ENCODE measurements at places on chromosomes 16 and 17. TPM values are rescaled to one million over a fixed set of nuclear protein-coding genes. Genes with fewer than 3 reads are reported as not detected.
A peak's percentile ranks its signal among the peaks of the same experiment; 100 is the strongest.

DNA sequence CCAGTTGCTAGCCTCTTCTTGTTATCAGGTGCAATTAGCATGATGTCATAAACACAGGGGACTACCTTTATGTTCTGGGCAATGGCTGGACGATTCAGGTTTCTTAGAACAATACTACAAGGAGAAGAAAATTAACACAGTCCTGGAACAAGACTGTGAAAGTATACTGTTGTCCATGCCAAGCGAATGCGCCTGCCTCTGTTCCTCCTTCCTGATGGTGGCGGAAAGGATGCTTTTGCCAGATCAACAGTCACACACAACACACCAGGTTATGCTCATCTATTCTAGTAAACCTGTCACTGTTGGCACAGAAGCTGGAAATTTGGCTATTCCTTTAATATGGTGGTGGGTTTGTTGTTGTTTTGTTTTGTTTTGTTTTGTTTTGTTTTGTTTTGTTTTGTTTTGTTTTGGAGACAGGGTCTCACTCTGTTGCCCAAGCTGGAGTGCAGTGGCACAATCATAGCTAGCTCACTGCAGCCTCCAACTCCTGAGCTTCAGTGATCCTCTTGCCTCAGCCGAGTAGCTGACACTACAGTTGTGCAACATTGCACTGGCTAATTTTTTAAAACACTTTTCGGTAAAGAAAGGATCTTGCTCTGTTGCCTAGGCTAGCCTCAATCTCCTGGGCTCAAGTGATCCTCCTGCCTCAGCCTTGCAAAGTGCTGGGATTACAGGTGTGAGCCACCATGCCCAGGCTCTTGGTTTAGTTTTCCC is 3.1 kb upstream of the CD300LD start:
- no peak for DNase-seq

GRCh38 chr16:57413733-57414132 is 9.2 kb downstream of the CCL17 start:
- no peak for DNase-seq

- DNase-seq: no peak
Measured at GRCh38 chr17:76408037-76408849, 23.8 kb downstream of the SPHK1 start.

- DNase-seq: no peak
Measured at GRCh38 chr17:82384730-82385481, 13.3 kb downstream of the UTS2R start.

GRCh38 chr17:43212641-43213490 is 1.2 kb downstream of the TMEM106A start:
- DNase-seq: no peak

- no peak for DNase-seq
Measured at GRCh38 chr16:66025751-66026150, 340.7 kb upstream of the CDH5 start.

- no peak for DNase-seq
Measured at GRCh38 chr17:73359987-73360410, 48.2 kb upstream of the CDC42EP4 start.

DNA sequence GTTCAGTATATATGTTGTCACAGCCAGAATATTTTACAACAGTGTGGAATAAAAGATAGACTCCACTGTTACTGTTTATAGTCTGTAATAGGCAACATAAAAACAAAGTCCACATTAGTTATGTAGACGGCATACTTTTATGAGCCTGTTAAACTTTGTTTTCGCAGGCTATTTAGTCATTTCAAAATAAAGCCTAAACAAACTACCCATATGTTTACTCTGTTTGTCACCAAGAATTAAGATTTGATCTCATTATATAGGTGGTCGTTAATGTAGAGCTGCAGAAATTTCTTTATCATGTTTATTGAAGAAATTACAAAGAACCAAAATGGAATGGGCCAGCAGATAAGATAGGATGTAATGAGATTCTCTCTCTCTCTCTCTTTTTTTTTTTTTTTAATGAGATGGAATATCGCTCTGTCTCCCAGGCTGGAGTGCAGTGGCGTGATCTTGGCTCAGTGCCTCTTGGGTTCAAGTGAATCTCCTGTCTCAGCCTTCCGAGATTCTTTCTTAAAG is 943.8 kb upstream of the SOX9 start:
- no peak for DNase-seq

GRCh38 chr16:9797306-9797705 is 384.9 kb downstream of the GRIN2A start:
- no peak for DNase-seq

- DNase-seq: no peak
Measured at GRCh38 chr17:3846437-3847164, 555 bp upstream of the NCBP3 start.

DNA sequence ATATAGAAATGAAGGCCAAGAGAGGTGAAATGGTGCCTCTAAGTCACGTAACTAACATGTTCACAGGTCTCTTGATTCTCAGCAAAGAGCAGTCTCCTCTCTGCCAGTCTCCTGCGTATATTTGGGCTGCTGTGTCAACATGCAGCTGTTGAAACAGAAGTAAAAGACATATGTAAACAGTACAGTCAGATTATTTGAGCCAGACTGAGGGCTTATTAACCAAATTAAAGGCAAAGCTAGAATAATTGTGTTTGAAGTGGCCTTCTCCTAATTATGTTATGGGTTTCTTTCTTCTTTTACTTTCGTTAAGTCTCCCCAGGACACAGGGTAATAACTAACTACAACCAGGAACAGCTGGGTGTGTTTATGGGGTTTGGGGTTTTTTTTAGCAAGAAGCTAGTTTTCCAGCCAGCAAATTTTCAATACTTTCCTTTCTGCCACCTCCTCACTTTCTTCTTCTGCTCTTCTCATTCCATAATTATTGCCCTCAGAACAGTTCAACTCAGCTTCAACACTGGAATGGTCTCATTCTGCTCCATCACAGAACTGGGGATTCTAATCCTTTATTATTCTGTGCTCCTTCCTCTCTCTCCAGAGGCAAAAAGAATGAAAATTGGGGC is 18.4 kb downstream of the G6PC1 start:
- DNase-seq: no peak

DNA sequence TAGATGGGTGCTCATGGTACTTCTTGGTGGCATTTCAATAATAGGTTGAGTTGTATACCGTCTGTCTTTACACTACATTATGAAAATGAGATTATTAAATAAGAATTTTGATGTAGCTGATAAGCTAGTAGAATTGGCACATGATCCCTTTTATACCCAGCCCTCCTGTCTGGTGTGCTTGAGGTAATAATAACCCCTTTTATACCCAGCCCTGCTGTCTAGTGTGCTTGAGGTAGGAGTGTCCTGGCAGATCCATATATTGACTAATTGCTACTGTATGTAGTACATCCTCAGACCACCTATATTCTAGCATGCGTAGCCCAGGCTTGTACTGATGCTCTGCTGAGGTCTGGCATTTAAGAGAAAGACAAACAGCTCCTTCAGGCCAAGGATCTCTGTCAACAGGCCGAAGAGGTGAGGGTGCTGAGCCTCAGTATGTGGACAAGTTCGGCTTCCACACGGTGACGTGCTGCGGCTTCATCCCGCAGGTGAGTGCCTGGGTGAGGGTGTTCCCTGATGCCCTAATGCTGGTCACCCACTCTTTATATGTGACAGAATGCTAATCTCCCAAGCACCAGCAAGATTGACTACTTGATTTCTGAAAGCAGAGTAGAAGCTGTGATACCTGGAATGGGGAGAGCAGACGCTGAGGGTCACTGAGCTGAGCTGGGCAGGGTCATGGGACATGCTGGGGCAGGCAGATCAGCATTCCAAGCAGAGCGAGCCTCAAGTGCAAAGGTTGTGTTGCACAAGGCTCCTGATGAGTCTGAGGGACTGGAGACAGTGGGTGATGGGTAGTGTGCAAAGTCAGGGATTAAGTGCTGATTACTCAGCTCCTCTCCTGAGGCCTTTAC is 5.7 kb downstream of the FN3K start:
- DNase-seq: no peak

- no peak for DNase-seq
Measured at GRCh38 chr16:3508736-3509135, 7.9 kb downstream of the CLUAP1 start.

DNA sequence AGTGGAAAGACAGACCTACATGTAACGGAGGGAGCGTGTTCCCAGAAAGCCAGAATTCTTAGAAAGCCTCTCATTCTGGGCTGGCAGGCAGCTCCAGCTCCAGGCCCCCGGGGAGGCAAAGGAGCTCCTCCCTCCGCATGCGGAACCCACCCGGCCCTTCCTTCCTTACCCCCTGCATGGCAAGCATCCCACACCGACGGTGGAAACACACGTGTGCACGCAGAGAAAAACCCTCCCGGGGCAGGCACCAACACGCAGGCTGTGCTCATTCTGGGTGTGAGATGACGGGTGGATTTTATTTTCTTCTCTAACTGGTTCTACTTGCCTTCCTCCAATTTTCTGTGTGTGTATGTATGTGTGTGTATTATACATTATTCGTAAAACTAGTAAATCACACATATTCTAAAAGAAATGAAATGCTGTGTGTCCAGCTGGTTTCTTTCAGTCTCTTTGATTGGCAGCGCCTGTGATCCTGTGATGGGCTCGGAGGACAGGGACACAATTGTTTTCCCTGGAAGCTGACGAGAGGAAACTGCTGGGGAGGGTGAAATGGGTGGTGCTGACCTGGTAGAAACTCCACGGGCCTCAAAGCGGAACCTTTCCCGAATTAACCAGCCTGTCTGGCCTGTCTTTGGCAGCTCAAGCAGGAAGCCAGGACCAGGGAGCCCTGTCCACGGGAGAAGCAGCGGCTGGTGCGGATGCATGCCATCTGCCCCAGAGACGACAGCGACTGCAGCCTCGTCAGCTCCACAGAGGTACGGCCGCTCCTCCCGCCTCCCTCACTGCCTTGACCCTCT is 22.2 kb downstream of the CARD14 start:
- DNase-seq: no peak

DNA sequence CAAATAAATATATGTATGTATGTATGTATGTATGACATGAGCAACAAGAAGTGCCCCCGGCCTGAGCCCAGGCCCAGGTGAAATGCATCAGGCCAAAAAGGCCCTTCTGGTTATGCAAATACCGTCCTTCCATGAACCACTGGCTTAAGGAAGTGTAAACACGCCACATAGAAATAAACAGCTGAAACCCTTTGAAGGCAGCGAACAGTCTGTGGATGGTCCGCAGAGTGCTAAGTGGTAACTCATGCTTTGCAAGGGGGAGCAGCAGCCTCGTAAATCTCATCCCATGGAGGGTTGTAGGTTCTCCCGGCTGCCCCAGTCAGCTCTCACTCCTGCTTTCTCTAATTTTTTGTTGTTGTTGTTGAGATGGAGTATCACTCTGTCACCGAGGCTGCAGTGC is 36.7 kb downstream of the COTL1 start:
- DNase-seq: no peak

DNA sequence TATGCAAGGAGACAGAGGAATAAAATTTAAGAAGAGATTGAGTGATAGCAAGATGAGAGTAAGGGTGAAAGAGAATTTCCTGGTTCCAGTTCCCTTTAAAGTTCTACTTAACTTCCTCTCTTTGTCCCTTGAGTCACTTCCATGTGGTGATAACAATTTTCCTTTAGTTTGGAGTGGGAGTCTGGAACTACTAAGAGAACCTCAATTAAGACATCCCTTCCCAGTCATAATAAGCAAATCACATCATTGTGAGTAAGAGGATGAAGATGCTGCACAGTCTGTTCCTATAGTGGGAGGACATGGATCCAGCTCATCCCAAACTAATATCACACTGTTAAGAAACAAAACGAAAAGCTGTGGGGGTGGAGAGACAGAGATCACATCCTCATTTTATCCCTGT is 24.4 kb downstream of the TBX21 start:
- DNase-seq: no peak

DNA sequence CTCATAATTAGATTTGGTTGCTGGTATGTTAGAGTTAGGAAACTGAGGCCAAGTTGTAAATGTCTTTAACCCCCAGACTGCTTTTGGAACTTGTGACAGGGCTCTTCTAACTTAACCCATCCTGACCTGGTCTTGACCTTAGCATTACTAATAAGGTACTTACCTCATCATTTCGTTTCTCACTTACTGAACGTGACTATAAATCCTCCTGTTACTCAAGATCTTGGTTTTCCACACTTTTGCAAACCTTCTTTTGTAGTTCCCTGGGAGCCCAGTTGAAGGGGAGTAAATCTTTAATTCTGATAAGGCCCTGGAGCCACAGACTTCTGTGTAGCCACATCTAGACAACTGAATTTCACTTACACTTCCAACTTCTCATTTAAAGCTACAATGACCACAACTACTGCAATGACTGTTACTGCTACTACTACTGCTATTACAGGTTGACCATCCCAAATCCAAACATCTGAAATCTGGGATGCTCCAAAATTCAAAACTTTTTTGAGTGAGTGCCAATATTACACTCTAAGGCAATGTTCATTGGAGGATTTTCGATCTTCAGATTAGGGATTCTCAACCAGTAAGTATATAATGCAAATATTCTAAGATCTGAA is 248.8 kb upstream of the TBX2 start:
- DNase-seq: no peak

DNA sequence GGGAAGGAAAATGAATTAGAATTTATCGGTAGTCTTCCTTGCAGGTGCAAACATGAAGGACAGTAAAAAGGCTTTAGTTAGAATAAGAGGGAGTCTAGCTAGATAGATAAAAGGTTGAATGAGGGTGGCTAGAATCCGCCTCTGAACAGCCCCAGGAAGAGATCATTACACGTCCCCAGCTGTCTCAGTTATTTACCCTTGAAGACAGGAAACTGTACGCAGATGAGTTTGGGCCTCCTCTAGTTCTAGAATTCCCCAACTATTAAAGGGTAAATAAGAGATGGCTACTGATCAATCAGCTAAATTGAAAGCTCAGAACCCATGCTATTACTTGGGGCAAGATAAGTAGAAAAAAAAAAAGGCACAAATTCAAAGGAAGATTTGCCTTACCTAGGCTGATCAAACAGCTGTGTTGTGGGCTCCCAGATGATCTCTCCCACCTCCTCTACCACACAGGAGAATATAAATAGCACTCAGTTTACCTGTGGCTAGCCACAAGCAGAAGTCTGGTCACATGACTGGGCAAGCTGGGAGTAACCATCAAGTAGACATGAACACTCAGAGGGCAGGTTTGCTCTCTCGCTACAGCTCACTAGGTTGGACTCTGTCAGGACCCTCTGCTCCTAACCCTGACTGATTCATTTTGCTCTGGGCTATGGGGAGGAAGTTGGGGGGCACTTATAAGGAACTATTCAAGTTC is 17.0 kb downstream of the FAM117A start:
- DNase-seq: no peak

- DNase-seq: no peak
Measured at GRCh38 chr16:69500496-69500895, 65.3 kb upstream of the NFAT5 start.

GRCh38 chr17:65231662-65232335 is 94.6 kb downstream of the RGS9 start:
- peak; percentile 26 for DNase-seq

Gene GP1BA
- polyA plus RNA-seq: 1.8 TPM

Gene CFAP20
- 80.3 TPM for polyA plus RNA-seq

Gene OTOA
- polyA plus RNA-seq: 0.15 TPM

Gene NDEL1
- 57.2 TPM for polyA plus RNA-seq

Gene HCRT
- not detected for polyA plus RNA-seq

Gene SKAP1
- polyA plus RNA-seq: 11.8 TPM

Gene ZP2
- 0.07 TPM for polyA plus RNA-seq

Gene RBL2
- polyA plus RNA-seq: 73.5 TPM

Gene SDR42E2
- 0.10 TPM for polyA plus RNA-seq

Gene ITGAX
- polyA plus RNA-seq: 1.8 TPM

Gene KIF19
- polyA plus RNA-seq: 0.56 TPM

Gene DHRS7C
- polyA plus RNA-seq: not detected

Gene FAM20A
- polyA plus RNA-seq: 14.6 TPM

Gene GRIN2A
- polyA plus RNA-seq: 0.66 TPM

Gene CDRT15
- polyA plus RNA-seq: 0.68 TPM

Gene POLDIP2
- 93.2 TPM for polyA plus RNA-seq

Gene SLC5A10
- 0.26 TPM for polyA plus RNA-seq

Gene CD300LF
- polyA plus RNA-seq: 0.23 TPM
